ENCODE measurements at places on chromosomes 4 and X.

DNA sequence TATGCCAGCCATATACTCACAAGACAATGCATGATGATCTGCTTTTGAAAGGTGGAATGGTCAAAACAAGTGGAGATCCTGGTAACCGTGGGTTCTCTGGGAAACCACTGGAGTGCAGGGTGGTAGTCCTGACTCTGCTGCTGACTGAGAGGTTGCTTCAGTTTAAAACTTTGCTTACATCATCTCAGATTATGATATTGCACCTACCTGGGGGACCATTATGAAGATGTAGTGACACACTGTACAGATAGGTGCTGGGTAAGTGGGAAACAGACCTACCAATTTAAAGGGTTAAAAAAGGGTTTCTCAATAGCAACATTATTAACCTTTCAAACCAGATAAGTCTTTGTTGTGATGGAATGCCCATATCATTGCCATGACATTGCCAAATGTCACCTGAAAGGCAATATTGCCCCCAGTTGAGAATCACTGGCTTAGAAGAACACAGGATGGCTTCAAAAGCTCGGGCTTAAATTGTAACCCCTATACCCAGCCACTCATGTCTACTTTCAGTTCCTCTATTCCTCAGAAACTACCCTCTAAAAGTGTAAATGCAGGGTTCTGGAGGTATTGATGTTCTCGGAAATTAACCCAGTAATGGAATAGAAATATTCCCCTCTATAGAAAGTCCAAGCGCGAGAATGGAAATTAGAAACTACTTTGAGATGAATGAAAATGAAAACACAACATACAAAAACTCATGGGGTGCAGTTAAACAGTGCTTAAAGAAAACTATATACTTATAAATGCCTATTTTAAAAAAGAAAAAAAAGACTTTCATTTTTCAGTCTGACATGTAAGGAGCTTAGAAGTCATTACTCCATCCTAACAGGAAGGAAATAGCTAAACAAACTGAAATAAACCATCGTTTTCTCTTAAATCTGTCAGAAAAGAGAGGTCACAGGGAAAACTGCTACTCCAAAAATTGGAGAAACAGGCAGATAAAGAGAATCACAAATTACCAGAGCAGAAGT, 65.8 kb downstream of the ARHGEF6 start:
- no peak for DNase-seq

GRCh38 chr4:106868381-106869035, 167.6 kb downstream of the DKK2 start:
- no peak for DNase-seq

GRCh38 chr4:141348125-141348524, 127.4 kb downstream of the ZNF330 start:
- no peak for DNase-seq

- DNase-seq, result no peak
Observed at GRCh38 chr4:164023214-164023613, 528.7 kb downstream of the TMA16 start.

DNA sequence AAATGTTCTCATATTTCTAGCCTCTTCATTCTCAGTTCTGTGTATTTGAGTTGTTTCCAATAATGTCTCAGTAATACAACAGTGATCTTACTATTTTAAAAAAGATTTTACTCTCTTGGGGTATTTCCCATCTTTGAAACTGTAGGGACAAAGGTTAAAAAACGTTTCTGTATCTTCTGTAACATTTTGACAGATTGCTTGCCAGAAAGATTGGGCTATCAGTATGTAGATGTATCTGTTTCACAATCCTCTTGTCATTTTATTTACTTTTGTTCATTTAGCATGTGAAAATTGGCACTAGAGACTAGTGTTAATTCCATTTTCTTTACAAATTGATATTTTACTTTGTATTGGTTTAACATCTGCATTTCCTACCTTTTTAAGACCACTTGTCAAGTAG, 6.2 kb upstream of the CXCL9 start:
- DNase-seq, result no peak

DNA sequence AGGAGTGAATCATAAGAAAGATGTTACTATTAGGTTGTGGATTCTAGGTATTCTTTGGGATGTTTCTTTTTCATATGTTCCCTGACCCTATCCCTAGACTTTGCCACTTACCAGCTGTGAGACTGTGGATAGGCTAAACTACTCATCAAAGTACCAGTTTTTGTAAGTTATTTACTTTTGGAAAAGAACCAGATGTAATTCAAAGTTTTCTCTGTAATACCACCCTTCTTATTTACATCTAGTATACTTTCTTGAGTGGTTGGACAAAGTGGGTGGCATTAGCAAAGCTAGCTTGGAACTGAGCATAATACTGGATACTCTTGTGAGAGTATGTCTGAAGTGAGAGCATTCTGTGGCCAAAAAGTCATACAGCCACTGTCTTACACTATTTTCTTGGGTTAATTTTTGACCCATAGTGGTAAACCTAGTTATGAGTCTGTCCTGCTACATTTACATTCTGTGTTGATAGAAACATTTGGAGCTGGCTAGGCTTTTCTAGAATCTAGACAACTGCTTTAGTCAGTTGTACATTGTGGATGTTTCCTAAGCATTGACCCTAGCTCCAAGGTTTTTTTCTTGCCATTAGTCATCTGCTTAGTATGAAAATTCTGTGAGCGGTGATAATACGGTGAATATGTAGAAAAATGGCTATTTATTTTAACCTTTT, 41.7 kb downstream of the KDM6A start:
- no peak for DNase-seq

DNA sequence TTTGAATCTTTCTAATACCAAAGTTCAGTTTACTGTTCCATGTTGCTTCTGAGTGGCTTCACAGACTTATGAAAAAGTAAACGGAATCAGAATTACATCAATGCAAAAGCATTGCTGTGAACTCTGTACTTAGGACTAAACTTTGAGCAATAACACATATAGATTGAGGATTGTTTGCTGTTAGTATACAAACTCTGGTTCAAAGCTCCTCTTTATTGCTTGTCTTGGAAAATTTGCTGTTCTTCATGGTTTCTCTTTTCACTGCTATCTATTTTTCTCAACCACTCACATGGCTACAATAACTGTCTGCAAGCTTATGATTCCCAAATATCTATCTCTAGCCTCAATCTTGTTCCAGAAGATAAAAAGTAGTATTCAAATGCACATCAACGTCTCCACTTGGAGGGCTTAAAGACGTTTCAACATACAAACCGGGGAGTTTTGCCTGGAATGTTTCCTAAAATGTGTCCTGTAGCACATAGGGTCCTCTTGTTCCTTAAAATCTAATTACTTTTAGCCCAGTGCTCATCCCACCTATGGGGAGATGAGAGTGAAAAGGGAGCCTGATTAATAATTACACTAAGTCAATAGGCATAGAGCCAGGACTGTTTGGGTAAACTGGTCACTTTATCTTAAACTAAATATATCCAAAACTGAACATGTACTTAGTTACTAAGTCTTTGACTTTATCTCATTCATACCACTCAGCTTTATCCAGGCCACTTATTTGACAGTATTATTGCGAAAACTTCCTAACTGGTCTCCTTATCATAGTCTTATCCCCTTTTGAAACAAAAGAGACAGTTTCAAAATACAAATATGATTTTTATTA, 3.6 kb upstream of the AFP start:
- DNase-seq, result no peak

- no peak for DNase-seq
Observed at GRCh38 chr4:182518421-182518820, 275.2 kb downstream of the TENM3 start.

Measured in Panc1 (cell line).